ENCODE measurements at places on chromosomes 2 and 18.

GRCh38 chr2:15591373-15591691 is 336 bp upstream of the DDX1 start:
- no peak for DNase-seq

- DNase-seq = no peak
These were observed 131.4 kb upstream of the ID2 start for GRCh38 chr2:8550481-8550880.

DNA sequence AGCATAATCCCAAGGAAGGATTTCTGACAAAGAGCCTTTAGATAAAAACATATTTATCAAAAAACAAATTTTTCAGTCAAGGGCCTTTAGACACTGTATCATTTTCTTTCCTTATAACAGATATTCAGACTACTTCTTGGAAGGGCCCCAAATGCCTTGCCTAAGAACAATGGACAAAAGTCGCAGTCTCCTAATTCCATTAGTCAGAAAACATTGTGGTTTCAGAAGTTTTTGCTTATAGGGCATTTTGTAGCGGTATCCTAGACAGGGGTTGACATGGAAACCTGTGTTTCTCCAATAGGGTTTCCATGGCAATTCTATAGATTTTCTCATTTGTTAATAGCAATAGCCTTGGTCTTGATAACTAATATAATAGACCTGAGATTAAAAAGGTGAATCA is 36.7 kb upstream of the AGPS start:
- DNase-seq = no peak

DNA sequence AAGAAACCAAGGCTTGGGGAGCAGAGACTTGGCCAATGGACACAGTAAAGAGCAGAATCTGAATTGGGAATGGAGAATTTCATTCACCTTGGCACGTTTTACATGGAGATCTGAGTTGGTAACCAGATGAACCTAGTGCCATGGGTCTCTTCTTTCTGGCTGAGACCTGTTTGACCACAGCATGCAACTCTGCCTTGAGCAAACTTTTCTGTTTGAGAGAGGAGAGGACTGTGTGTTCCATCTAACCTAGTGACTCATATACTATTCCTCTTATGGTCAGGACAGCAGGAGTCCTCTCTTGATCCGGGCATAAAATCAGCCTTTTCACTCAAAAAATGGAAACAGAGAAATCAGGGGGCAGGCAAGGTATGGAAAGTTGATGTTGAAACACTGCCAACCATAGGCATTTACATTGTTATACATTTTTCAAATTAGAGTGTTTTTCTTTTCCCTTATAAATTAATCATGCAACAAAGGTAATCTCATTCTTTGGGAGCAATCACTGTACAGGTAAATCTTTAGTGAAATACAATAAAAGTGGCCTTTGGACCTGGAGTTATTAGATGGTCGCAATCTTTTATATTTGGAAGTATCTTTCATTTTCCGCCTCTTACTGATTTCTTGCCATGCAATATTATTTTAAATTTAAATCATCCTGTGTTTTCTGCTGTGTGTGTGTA is 86.7 kb downstream of the NRP2 start:
- DNase-seq = no peak

DNA sequence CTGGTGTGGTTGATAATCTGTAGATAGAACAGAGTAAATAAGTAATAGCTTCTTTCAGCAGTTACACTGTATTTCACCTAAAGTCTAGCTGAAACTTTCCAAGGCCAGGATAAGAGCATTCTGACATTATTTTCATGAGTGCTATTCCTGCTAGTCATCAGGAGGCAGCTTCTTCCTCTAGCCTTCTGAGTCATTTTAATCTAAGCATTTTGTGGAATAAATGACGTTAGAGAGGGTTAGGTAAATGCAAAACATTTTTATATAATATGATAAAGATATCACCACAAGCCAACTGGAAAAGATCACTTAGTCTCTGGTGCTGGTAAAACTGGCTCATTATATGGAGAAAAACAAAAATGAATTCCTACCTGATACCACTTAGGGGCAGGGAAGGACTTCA is 138.5 kb downstream of the MEP1B start:
- no peak for DNase-seq

- no peak for DNase-seq
These were observed 222.0 kb downstream of the KLHL29 start for GRCh38 chr2:23606968-23607367.

GRCh38 chr18:48862678-48863270 is 88.0 kb downstream of the SMAD7 start:
- no peak for DNase-seq

DNA sequence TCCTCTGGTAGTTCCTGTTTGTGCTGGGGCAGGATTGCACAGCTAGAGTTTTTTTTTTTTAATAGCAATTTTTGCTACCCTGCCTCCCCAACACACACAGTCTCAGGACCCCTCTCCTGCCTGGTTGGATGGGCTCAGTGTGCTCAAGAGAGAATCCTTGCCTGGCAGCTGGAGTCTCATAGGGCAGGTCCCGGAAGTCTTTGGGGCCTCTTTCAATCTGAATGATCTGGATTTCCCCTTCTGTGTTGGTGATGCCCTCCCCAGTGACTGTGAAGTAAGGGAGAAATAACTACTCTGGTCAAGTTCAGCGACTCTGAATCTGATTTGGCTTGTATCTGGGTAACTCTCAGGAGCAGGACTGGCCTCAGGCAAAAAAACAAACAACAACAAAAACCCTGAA is 220.6 kb upstream of the LRRTM1 start:
- DNase-seq = no peak

GRCh38 chr2:18510775-18511174 is 49.7 kb downstream of the RDH14 start:
- DNase-seq = no peak

- peak; percentile 16 for DNase-seq
These were observed 76.7 kb downstream of the MRPS9 start for GRCh38 chr2:105114551-105114950.

DNA sequence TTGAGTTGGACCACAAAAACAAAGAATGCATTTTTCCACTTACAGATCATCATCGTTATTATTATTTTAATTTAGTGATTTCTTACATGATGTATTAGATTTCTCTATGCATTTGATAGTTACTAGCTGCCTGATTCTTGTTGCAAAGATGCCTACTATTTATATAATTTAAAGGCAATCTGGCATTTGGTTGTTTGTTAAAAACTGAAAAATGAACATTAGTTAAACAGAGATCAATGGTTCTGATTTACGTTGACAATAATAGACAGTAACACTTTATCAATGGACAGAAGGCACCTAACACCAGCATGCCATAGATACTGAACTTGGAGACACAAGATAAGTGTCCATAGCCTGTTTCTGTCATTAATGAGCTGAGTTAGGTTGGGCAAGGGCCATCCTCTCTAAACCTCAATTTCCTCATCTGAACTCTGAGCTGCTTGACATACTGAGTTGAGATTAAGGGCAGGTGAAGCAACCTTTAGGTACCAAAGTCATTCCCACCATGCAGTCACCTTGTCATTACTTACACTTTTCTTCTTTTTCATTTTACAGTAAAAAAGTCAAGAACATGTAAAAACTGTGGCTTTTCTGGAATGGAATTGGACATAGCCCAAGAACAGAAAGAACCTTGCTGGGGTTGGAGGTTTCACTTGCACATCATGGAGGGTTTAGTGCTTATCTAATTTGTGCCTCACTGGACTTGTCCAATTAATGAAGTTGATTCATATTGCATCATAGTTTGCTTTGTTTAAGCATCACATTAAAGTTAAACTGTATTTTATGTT is 3.1 kb downstream of the CCL20 start:
- DNase-seq = no peak

DNA sequence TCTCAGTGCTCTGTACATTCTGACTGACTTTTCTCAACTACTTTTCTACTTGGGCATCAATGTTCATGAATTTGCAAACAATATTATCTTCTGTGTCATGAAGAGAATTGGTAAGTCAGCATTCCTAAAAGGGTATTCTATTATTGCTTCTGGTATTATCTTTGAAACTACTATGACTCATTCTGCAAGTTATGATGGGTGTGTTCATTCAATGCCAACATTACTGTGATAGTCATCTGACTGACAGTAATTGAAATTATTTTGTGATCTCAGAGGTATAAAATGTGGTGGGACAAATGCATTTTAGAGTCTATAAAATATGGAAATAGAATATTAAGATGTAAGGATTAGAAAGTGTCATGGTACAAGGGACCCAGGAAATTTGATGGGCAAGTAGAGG is 736.0 kb upstream of the CELF4 start:
- DNase-seq = no peak

GRCh38 chr2:229713371-229714079 is 830 bp downstream of the DNER start:
- DNase-seq = no peak

DNA sequence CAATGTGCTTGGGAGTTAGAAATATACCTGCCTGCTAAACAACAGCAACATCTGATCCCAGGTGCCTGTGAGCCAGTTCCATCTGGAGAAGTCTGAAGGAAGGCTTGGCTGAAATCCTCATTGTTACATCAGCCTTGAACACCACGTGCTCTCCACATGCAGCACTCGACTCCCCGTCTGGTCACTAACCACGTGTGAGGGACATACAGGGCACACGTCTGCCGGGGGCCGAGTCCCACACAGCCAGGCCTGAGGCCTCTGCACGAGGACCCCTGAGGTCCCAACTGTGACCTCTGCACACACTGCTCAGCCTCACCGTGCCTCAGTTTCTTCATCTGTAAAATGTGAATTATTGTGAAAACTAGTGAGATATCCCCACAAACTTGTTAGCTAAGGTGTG is 236.5 kb upstream of the SALL3 start:
- no peak for DNase-seq

GRCh38 chr2:22406625-22407024 is 978.4 kb upstream of the KLHL29 start:
- no peak for DNase-seq

GRCh38 chr18:813172-814071 is 1.4 kb upstream of the YES1 start:
- DNase-seq = peak; percentile 83

Measured in SIG-M5 (cell line).